ENCODE measurements at places on chromosomes 12 and 14.
A peak's percentile ranks its signal among the peaks of the same experiment; 100 is the strongest.

GRCh38 chr12:114685320-114685781 lies 1.4 kb upstream of the TBX3 start:
- DNase-seq, result no peak

- no peak for DNase-seq
Observed at GRCh38 chr14:81523616-81524015, 10.0 kb downstream of the SEL1L start.

GRCh38 chr12:110679201-110679600 lies 9.7 kb downstream of the HVCN1 start:
- DNase-seq, result no peak

GRCh38 chr12:14927267-14927666 lies 11.1 kb downstream of the ERP27 start:
- DNase-seq, result no peak

DNA sequence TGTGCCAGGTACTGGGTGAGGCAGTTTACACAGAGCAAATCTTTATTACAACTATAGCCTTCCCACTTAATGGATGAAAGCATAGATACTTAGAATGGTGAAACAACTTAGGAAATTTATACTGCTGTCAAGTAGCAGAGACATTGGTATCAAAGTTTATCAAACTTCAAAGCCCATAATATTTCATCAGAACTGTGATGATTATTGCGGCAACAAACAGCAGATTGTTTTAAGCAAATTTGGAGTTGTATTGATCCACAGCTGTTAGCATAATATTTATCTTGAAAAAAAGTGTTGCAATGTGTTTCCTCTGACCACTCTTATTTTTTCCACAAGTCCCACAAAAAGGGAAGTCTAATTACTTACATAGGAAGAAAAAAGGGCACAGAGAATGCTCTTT lies 2.0 kb upstream of the SLCO1B3 start:
- DNase-seq, result no peak

DNA sequence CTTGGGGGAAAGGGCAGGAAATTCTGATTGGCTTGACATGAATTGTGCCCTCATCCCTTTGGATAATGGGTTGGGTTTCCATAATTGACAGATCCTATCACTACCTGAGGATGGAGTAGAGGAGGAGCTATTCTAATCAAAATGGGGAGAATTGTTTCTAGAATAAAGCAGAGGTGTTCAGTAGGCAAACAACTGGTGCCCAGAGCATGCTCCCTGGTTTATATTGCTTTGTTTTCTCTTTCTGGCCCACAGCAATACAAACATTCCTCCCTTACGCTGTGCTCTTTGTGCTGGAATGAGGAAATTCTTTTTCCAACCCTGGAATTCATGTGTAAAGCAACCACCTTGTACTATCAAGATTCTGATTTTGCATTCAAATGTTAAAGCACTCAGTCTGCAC lies 147.4 kb downstream of the RASSF9 start:
- DNase-seq, result no peak

DNA sequence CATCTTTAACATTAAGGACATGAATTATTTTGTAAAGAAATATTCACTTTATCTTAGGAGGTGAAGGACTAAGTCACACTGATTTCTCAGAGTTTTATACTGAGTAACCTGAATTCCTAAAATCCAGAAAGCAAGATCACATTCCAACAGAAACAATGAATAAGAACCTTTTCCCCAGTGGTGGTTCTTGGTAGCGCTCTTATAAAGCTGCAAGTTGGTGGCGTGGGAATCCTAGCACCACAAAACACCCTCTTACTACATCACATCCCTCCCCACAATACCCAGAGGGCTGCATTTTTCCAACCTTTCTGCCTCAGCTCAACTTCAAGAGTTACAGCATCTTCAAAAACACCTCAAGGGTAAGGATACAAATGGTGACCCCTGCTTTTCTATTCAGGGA lies 44.0 kb upstream of the SMUG1 start:
- no peak for DNase-seq

DNA sequence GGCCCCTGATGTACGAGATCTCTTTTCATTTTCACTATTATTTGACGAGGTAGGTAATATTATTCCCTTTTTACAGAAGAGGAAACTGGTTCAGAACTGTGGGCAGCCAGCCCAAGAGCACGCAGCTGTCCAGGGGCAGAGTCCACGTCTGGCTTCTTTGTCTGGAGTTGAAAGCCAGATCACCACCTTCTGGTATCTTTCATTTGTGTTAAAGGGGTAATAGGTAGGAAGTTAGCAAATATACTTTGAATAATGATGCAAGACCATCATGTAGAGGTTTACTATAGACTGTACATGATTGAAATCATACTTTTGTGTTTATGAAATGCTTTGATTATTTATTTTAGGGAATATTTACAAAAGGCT lies 144.1 kb upstream of the AMIGO2 start:
- DNase-seq, result no peak

- DNase-seq, result no peak
Observed at GRCh38 chr12:64059685-64060084, 162.4 kb downstream of the KICS2 start.

DNA sequence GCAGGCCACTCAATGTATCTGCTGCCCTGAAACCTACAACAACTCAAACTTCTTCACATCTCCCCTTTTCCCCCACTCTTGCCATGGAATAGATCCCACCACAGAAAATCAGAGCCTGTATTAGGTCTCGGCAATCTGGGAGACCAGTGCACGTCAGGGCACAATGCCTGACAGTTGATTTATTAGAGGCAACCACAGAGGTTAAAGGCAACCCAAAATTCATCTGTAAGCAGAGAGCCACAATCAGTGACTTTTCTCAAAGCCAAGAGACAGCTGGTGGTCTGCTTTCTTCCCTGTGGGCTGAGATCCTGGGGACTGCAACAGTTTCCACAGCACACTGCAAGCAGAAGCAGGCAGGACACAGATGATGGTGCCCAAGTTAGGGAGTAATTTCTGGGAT lies 169.0 kb upstream of the NTF3 start:
- DNase-seq, result no peak

DNA sequence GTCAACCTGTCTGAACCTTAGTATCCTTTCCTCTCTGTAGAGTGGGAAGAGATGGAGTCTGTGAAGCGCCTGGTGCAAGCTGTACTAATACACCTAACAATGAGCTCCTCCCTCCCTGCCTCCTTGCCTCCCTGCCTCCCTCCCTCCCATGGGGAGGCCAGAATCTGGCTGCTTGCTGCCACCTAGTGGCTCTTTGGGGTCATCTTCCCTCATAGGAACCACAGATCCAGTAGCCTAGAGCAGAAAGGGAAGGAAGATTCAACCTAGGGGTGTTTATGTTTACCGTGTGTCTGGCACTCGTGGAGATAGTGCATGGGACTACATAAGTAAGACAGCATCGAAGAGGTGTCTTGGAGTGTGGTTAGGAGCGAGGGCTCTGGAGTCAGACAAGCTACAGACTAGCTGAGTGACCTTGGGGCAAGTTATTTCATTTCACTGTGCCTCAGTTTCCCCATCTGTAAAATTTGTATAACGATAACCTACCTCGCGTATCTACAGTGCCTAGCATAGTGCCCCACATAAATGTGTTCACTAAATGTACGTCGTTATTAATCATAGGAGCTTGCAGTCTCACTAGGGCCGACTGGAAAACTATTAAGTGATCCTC lies 35.5 kb upstream of the TSPAN9 start:
- peak; percentile 46 for DNase-seq

GRCh38 chr14:91341751-91342154 lies 75.9 kb downstream of the CCDC88C start:
- DNase-seq, result no peak

DNA sequence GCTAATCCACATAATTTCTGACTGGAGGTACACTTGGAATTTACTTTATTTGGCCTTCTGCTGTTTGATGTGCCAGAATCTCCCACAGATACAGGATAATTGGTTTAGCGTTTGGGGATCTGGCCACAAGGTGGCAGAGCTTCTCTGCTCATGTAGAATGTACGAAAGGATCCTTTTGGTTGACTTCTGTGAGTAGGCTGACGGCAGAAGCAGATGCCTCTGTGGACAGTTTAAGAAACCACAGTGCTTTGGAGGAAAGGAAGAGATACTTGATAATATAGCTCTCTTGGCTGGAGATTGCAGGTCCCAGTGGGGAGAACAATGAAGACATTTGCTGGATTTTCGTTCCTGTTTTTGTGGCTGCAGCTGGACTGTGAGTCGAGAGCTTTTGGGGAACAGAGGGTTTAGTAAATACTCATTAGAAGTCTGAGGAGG lies 75.3 kb upstream of the OR4E1 start:
- DNase-seq, result peak; percentile 25

DNA sequence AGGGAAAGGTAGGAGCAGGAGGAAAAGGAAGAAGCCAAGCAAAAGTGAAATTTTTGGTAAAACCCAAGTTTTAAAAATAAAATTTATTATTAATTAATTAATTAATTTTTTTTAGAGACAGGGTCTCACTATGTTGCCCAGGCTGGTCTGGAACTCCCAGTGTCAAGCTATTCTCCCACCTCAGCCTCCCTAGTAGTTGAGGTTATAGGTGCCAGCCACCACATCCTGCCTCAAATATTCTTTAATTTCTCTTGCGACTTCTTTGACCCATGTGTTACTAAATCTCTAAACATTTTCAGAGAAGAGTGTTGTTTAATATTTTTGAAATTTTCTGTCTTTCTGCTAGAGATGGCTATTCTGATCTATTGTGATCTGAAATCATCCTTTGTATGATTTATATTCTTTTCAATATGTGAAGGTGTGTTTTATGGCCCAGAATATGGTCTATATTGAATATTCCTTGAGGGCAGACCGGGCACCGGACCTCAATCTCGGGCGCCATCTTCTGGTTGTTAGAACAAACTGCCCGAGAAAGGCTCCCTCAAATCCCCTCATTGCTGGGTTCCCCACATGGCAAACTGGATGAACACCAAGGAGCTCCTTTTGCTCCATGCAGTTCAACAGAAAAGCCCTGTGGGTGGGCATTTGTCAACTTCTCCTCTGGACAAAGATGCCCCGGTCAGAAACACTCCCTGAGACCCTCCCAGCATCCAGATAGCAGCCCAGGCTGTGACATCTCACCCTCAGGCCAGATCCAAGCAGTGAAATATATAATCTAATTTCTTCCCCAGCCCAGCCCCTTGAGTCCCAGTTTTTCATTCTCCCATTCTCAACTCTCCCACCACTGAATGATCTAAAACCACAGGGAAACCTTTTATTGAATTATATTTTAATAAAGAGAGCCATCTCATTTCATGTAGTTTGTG lies 110.5 kb downstream of the ASCL4 start:
- peak; percentile 45 for DNase-seq

- DNase-seq, result no peak
Observed at GRCh38 chr12:64716839-64717455, 42.3 kb downstream of the GNS start.

DNA sequence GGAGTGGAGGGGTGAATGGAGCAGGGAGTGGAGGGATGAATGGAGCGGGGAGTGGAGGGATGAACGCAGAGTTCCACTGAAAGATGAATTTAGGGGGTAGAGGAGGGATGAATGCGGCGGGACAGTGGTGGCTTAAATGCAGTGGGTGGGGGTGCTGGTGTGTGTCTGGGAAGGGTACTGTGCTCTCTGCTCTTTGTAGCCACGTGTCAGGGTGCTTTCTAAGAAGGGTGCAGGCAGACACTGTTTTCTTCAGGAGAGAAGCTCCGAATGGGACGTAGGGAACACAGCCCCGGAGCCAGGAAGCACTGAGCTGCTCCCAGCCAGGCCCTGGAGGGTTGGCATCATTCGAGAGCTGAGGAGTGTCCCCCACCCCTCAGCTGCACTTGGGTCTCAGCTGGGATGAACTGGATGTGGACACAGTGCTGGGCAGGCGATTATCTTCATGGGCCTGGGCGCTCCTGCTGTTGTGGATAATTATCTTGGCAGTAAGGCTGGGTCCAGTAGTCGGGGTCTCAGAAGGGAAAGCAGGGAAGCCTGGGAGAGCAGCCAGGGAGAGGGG lies 9.5 kb upstream of the CEP170B start:
- DNase-seq, result no peak

DNA sequence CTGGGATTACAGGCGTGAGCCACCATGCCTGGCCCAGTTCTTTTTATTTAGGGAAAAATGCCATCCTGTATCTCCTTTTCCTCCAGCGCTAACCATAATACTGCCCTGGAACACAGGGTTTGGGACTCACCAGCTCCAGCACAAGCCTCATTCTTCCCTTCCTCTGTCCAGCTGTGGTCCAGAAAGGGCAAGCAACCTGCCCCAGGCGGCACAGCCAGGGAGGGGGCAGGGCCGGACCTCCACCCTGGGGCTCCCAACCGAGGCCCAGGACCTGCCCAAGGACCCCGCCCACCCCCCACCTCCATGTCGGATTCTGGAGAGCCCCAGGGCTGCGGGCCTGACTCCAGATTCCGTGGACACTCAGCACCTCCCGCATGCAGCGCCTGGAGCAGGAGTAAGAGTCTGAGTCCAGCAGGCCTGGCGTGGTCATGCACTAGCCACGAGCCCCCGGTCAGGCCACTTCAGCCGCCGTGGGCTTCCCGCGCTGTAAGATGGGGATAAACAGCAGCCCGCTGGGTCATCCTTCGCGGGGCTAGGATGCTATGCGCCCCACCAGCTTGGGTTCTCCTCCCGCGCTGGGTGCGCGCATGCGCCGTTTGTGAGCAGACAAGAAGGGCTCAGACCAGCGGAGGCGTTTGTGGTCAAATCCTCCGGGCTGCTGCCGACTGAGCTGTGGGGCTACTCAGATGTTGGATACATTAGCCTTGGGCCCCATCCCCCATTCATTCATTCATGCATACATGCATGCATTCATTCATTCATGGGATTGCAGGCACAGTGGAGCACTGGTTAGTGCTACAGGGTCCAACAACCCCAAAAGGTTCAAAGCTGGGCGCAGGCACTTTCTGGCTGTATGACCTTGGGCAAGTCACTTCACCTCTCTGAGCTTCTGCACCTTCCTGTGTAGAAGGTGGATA lies 16.3 kb downstream of the TMEM119 start:
- DNase-seq, result no peak

DNA sequence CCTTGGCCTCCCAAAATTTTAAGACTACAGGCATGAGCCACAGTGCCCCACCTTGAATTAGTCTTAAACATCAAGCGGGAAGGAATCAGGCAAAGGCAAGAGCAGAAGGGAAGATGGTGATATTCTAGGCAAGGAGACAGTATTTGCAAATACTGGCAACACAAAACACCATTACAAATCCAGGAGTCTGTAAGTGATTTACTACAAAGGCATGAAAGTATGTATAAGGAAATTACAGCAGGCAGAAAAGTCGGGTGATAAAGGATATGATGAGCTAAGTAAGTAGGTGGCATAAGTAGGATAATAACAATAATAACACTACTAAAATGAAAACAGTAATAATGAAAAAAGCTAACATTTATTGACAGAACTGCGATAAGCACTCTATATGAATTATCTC lies 28.5 kb downstream of the FMNL3 start:
- no peak for DNase-seq

DNA sequence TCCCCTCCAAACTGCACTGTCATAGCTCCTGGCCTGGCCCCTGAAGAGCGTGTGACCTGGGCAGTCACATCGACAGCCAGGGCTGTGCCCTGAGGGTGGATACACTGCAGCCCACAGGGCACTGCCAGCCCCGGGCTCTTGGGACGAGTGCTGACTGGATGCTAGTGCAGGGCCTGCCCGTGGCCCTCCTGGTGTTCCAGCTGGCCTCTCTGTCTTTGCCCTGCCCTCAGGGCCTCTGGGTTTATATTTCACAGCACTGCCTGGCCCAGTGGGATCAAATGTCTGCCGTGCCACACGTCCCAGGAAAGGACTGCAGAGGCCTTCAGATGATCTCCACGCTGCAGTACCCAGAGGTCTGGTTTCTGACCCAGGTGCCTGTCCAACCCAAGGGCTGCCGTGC lies 10.1 kb upstream of the CCDC197 start:
- no peak for DNase-seq

GRCh38 chr14:65704437-65704836 lies 291.9 kb downstream of the FUT8 start:
- DNase-seq, result no peak

Measured in CD4-positive, alpha-beta T cell treated with Interleukin-1 beta for 1 hour (primary cell).